Testis (tissue), 5 donors: ENCODE measurements at places on chromosomes 4 and X. TPM values are rescaled to one million over a fixed set of nuclear protein-coding genes. Genes with fewer than 3 reads are reported as not detected.
A peak's percentile ranks its signal among the peaks of the same experiment; 100 is the strongest.

The NR3C2 gene
- total RNA-seq: 19.9 TPM

The ERCC6L gene
- total RNA-seq: 1.6 TPM

The TMPRSS11F gene
- total RNA-seq: 1.1 TPM

The PDE5A gene
- total RNA-seq: 21.4 TPM

The ENPEP gene
- total RNA-seq: 2.4 TPM

The AR gene
- 34.3 TPM for total RNA-seq

The BMPR1B gene
- 9.1 TPM for total RNA-seq

The RAI2 gene
- total RNA-seq: 12.1 TPM

The BTK gene
- total RNA-seq: 6.9 TPM

The SUPT20HL1 gene
- total RNA-seq: 1.5 TPM

GRCh38 chr4:112173593-112174558 lies 28.6 kb downstream of the FAM241A start:
- H3K4me1 ChIP-seq: no peaks in the 10 kb centered on the region
- H3K27me3 ChIP-seq: no peaks in the 10 kb centered on the region
- no peak overlapping the region for H3K4me3 ChIP-seq
- H3K27ac ChIP-seq: no peak overlapping the region

DNA sequence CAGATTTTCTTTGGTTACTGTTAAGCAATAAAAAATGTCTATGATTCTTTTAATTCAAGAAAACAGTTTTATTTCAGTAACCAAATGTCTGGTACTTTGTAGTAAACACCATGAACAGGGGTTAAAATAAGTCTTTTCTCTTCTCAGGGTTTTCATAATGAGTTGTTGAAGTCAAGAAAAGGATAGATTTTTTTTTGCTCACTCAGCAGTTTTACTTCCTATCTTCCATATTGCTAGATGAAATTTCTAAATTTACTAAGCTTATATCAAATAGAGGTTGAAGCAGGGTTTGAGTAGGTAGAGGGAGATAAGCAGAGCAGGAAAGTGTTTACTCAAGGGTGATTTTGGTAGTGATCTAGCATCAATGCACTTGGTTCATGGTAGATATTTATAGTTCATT lies 1031.3 kb downstream of the C4orf33 start:
- H3K4me3 ChIP-seq: no peak overlapping the region
- H3K27me3 ChIP-seq: no peaks in the 10 kb centered on the region
- DNase-seq: no peak
- H3K36me3 ChIP-seq: no peaks in the 10 kb centered on the region
- H3K27ac ChIP-seq: no peak overlapping the region

- H3K27ac ChIP-seq: no peak overlapping the region
- no peak for DNase-seq
- H3K4me3 ChIP-seq: no peak overlapping the region
- H3K27me3 ChIP-seq: no peaks in the 10 kb centered on the region
Observed at GRCh38 chr4:8649631-8650361, 57.2 kb downstream of the CPZ start.

GRCh38 chr4:102799816-102800215 lies 27.5 kb downstream of the UBE2D3 start:
- no peak for DNase-seq
- no peak overlapping the region for H3K27ac ChIP-seq
- no peak overlapping the region for H3K4me3 ChIP-seq
- no peaks in the 10 kb centered on the region for H3K36me3 ChIP-seq
- no peaks in the 10 kb centered on the region for H3K4me1 ChIP-seq

- no peaks in the 10 kb centered on the region for H3K27me3 ChIP-seq
- H3K27ac ChIP-seq: no peak overlapping the region
- no peak overlapping the region for H3K4me3 ChIP-seq
- peak; percentile 25 for DNase-seq
- no peaks in the 10 kb centered on the region for H3K36me3 ChIP-seq
Observed at GRCh38 chr4:73776321-73776729, 36.0 kb downstream of the CXCL8 start.

DNA sequence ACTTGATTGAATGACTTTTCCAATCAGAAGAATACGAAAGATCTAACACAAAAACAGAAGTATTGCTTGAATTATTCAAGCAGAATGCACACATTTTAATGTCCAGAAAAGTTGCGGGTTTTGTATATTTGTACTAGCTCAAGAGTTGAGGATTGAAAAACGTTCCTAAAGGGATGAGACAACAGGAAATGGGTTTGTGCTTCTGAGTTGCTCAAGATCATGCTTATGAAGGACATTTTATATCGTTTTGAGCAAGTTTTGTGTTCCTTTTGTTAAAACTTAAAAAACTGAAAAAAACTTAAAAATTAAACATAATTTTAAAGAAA lies 353 bp upstream of the SMIM10 start:
- H3K4me1 ChIP-seq: no peaks in the 10 kb centered on the region
- H3K27me3 ChIP-seq: no peaks in the 10 kb centered on the region
- H3K27ac ChIP-seq: peak overlapping the region; percentile 53
- peak overlapping the region; percentile 52 for H3K4me3 ChIP-seq
- no peaks in the 10 kb centered on the region for H3K36me3 ChIP-seq
- no peak for DNase-seq

DNA sequence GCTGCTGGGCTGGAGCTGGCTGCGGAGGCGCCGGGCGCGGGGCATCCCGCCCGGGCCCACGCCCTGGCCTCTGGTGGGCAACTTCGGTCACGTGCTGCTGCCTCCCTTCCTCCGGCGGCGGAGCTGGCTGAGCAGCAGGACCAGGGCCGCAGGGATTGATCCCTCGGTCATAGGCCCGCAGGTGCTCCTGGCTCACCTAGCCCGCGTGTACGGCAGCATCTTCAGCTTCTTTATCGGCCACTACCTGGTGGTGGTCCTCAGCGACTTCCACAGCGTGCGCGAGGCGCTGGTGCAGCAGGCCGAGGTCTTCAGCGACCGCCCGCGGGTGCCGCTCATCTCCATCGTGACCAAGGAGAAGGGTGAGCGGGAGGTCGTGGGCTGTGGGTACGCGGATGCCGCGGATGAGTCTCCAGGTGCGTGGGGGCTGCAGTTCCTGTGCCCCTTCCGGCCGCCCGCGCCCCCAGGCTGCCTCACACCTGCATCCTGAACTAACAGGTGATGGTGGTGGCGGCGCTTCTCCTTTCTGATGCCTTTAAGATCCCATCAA lies 499 bp downstream of the CYP2U1 start:
- no peaks in the 10 kb centered on the region for H3K4me1 ChIP-seq
- no peaks in the 10 kb centered on the region for H3K36me3 ChIP-seq
- H3K27ac ChIP-seq: peak overlapping the region; percentile 85
- H3K4me3 ChIP-seq: peak overlapping the region; percentile 75

- DNase-seq: peak; percentile 91
- no peak overlapping the region for H3K27ac ChIP-seq
- H3K36me3 ChIP-seq: no peaks in the 10 kb centered on the region
- H3K4me3 ChIP-seq: no peak overlapping the region
- H3K4me1 ChIP-seq: no peaks in the 10 kb centered on the region
- H3K27me3 ChIP-seq: no peaks in the 10 kb centered on the region
Observed at GRCh38 chr4:108018040-108018883, 28.6 kb downstream of the HADH start.

DNA sequence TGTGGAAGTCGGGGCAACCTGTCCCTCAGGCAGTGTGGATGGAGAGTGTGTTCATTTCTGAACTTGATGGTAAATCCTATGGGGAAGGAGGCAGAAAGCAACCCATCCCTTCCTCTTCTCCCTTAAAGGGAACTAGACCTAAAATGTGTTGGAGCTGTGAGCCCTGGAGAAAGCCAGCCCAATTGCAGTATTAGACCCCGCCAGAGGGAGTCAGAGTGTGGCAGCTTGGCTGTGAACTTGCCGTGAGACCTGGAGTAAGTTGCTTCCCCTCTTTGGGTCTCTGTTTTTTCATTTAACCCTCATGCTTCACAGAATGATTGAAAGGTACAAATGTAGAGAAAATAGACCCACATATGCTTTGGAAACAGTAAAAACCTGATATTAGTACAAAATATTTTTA lies 108.7 kb upstream of the PAK3 start:
- no peak overlapping the region for H3K27ac ChIP-seq
- no peaks in the 10 kb centered on the region for H3K4me1 ChIP-seq
- no peaks in the 10 kb centered on the region for H3K36me3 ChIP-seq
- H3K4me3 ChIP-seq: no peak overlapping the region

DNA sequence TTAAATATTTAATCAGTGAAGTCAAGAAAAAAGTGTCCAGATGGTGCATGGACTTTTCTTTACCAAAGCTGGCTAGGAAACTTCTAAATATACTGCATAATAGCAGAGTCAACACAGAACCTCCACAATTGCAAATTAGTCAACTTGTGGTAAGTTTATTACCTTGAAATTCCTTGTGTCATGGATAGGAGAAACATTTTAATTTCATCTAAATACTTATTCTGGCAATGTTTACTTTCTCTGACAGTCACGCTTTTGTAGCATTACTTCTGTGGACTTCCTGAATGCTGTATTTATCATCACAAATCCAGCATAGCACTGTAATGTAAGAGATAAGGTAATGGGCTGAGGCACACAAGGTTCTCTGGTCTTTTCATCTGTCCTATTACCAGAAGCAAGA lies 2266.1 kb downstream of the PCDH7 start:
- H3K27me3 ChIP-seq: no peaks in the 10 kb centered on the region
- no peak overlapping the region for H3K4me3 ChIP-seq
- no peak for DNase-seq
- H3K27ac ChIP-seq: no peak overlapping the region
- no peaks in the 10 kb centered on the region for H3K36me3 ChIP-seq

DNA sequence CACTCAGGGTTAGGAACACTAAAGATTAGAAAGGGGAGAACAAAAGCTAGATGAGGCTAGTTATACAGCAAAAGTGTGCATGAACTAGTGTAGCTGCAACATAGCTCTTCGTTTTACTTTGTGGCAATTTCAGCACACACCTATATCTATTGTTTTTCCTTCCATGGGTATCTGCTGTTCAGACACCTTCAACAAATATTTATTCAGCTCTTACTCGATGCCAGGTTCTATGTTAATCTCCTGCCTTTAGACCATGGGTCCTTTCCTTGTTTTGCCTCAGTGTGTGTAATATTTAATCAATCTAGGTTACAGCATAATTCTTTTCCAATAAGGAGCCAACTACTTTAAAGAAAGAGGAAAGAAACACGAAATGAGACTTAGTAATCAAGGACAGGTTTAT lies 10.4 kb upstream of the FAM9A start:
- H3K36me3 ChIP-seq: no peaks in the 10 kb centered on the region
- no peak for DNase-seq
- no peaks in the 10 kb centered on the region for H3K27me3 ChIP-seq
- no peak overlapping the region for H3K4me3 ChIP-seq

DNA sequence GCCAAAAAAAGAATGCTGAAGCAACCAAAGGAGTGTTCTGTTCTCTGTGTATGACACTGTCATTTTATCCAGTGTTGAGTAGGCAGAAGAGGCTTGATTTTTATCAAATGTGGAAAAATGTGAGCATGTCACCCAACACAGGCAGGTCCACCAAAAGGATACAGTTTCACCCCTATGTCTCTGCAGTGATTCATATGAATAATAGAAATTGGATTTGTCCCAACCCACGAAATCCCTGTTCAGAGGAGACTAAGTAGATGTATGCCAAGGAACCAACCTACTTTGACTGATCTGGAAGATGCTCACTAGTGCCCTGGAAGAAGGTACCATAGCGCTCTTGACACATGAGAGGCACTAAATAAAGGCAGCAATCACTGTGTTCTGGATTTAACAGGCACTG lies 72.5 kb downstream of the FGF13 start:
- no peaks in the 10 kb centered on the region for H3K36me3 ChIP-seq
- no peaks in the 10 kb centered on the region for H3K4me1 ChIP-seq
- H3K27ac ChIP-seq: no peak overlapping the region
- H3K4me3 ChIP-seq: no peak overlapping the region
- no peaks in the 10 kb centered on the region for H3K27me3 ChIP-seq

- H3K27ac ChIP-seq: no peak overlapping the region
- no peaks in the 10 kb centered on the region for H3K27me3 ChIP-seq
- no peak for DNase-seq
- H3K4me3 ChIP-seq: no peak overlapping the region
- no peaks in the 10 kb centered on the region for H3K36me3 ChIP-seq
Observed at GRCh38 chrX:19625612-19626011, 110.3 kb upstream of the MAP3K15 start.
